NT2/D1 (cell line): ENCODE measurements at places on chromosomes 4 and X.
A peak's percentile ranks its signal among the peaks of the same experiment; 100 is the strongest.

DNA sequence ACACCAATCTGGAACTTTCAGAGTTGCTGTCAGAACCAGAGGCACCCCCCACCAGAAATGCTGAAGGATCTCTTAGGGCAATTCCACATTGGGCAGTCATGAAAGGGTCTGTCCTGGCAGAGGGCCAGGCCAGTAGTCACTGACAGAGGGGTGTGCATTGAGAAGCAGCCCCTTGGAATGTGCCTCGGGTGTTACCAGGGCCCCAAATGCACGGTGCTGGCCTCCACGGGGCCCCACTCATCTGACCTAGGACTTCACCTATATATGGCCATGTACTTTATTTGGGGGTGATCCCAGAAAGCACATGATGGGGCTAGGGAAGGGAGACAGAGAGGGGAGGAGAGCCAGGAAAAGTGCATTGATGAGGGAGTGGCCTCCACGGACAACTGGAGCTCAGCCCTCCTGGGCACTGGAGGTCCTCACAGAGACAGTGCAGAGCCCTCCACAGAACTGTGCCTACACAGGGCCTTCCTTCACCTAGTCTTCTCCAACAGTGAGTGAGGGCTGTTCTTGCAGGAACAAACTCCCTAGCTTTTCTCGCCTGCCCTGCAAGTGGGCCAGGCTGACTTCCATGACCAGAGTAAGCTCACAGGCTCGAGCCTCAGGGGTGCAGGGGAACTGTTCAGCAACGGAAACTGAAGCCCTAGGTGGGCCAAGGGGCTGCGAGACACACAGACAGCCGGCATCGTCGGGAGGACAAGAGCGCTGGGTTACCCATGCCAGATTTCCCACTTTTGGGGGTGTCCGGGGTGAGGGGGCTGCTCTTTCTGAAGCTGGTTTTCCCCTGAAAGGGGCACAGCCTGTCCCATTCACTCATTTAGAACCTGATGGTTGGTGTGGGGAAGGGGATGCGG, 136.2 kb downstream of the HMX1 start:
- DNase-seq = no peak

- no peak for DNase-seq
These were observed 11.9 kb downstream of the CWH43 start for GRCh38 chr4:48997962-48998361.

DNA sequence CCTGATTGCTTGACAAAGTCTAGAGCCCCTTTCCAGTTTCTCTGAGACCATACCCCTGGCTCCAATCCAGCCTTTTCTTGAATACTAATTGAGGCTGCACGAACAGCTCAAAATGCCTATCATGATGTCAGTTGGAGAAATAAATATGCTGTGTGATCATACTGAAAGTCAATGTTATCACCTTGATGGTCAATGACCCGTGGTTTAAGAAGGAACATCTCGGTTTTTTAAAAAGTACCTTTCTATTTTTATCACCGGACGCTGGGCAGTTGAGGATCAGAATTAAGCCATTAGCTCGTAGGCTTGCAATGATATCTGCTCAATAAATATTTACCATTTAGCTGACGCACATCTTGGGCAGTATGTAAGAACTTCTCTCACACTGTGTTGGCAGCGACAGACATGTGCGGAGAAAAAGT, 852 bp upstream of the WDR44 start:
- DNase-seq = no peak

- no peak for DNase-seq
These were observed 7.8 kb upstream of the XK start for GRCh38 chrX:37677765-37678164.

DNA sequence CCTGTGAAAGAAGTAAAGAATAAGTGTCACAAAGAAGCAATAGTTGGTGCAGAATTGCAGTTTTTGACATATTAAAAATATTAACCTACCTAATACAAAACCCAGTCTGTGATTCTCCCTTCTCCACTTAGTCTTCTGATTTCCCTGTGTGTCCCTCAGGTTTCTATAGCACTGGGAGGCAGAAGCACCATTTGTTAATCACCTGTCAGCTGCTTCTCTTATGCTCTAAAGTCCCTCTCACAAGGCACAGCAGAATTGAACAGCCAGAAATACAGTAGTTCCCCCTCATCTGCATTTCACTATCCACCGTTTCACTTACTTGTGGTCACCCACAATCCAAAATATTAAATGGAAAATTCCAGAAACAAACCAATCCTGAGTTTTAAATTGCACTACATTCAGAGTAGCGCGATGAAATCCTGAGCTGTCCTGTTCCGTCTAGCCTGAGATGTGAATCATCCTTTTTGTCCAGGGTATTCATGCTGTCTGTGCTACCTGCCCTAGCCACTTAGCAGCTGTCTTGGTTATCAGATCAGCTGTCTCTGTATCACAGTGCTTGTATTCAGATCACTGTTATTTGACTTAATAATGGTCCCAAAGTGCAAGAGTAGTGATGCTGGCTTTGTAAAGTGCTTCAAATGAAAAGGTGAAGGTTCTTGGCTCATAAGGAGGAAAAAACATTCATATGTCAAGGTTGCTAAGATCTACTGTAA, 984.1 kb upstream of the GRID2 start:
- no peak for DNase-seq

GRCh38 chrX:28693101-28693500, 105.9 kb downstream of the IL1RAPL1 start:
- DNase-seq = no peak

DNA sequence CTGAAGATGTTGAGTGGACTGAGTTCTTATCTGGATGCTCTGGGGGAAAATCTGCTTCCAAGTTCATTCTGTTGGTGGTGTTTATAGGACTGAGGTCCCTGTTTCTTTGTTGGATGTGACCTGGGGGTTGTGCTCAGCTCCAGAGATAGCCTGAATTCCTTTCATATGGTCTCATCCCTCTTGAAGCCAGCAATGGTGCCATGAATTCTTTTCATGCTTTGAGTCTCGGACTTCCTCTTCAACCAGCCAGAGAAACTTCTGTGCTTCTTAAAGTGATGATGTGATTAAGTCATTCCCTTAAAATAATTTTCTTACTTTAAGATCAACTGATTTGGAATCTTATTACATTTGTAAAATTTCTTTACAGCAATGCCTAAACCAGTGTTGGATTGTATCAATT, 233.8 kb upstream of the UGT8 start:
- peak; percentile 35 for DNase-seq
